ENCODE measurements at places on chromosomes 6 and 20.
A peak's percentile ranks its signal among the peaks of the same experiment; 100 is the strongest.

DNA sequence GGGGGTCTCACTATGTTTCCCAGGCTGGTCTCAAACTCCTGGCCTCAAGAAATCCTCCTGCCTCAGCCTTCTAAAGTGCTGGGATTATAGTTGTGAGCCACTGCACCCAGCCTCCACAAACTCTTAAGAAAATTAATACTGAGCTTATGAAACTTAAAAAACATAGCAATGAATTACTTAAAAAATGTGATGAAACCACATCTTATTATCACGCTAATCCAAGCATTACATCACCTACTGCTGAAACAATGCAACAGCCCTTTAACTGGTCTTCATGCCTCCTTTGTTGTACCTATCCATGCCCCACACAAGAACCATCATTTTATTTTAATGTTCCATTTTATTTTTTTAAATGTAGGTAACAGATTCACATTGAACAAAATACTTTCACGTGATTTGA lies 24.9 kb downstream of the SESN1 start:
- no peak for DNase-seq

- DNase-seq, result peak; percentile 77
Measured at GRCh38 chr6:49551078-49551865, 804 bp downstream of the C6orf141 start.

- DNase-seq, result no peak
Measured at GRCh38 chr6:157652601-157653363, 170.3 kb upstream of the SNX9 start.

GRCh38 chr6:105121981-105122380 lies 57.8 kb downstream of the POPDC3 start:
- no peak for DNase-seq

DNA sequence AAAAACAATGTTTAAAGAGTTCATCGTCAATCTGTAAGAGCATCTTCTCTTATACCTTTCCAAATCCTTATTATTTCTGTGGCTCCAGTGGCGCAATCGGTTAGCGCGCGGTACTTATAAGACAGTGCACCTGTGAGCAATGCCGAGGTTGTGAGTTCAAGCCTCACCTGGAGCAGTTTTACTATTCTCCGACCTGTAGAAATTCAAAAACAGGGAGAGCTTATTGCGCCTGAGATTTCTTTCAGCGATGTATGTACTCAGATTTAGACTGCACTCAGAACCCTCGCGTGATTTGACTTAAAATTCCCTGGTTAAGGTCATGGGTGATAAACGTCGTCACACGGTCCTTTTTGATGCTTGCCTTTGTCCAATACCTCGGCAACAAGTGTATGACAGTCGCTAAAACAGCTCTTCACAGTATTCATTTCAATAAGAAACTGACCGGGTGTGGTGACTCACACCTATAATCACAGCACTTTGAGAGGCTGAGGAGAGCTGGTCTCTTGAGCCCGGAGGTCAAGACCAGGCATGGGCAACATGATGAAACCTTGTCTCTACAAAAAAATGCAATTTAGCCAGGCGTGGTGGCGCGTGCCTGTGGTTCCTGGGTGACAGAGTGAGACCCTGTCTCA lies 11.9 kb downstream of the GPX5 start:
- no peak for DNase-seq

DNA sequence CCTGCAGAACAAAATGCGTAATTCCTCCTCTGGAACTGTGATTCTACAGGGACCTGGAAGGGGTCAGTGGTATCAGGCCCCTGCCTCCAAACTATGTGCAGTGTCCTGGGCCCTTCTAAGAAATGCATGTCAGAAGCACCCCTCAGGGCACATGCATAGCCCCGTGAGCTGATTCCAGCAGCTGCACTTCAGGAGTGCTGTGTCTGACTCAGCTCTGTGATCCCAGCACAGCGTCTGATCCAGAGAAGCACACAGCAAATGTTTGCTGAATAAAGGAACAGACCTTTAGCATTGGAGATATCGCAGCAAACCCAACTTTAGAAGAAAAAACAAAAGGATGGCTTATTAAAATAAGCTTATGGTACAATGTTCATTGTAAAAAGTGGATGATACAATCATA lies 15.8 kb upstream of the MAFB start:
- DNase-seq, result no peak

GRCh38 chr20:13101276-13101675 lies 92.5 kb downstream of the SPTLC3 start:
- DNase-seq, result no peak

DNA sequence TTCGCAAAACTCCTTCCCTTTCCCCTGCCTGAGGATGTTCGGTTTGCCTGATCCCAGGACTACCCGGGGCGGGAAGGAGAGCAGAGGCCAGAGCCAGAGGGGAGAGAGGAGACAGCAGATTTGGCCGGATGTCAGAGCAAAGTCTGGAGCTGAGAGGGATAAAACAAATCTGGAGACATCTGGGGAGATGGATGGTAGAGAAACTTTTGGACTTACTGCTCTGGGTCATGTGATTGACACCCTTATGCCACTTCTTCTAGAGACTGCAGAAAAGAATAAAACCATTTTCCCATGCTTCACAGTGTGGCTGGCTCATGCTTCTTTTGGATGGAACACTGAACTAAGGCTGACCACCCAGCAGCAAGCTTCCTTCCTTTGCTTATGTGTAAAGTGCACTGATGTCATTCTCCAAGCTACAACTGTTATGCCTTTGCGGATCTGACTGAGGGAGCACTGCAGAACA lies 174.7 kb downstream of the FOXC1 start:
- DNase-seq, result no peak

- DNase-seq, result no peak
Measured at GRCh38 chr6:48136856-48137255, 25.9 kb upstream of the PTCHD4 start.

DNA sequence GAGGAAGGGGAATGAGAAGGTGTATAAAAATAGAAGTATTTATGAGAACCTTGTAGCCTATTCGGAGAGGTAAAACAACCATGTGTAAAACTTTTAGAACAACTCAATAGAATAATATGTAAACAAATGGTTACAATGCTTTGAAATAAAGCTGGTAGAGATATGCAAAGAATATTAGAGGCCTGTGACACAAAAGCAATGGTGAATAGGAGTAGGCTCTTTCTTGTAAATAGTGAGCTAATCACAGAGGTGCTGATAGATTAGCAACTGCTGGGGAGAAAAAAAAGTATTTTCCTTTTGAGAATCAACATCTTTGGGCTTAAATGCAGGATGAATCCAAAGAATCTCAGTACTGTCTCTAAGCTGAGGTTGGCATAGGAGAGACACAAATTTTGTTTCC lies 7.0 kb downstream of the TMEM200A start:
- DNase-seq, result no peak

DNA sequence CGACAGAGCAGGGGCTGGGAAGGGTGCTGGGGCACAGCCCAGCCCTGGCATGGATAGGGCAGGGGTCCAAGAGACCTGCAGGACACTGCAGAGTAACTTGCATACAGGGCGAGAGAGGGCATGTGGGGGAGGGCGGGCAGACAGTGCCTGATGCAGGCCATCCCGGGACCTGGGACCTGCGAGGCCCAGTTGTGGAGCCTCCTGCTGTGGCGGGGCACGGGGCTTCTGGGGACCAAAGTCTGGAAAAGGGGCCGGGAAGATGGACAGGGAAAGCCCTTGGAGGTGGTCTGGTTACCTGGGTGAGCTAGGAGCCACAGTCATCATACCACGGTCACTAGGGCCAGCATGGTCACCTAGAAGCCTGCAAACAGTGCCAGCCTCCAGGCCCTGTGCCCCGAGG lies 412 bp upstream of the TUBB1 start:
- no peak for DNase-seq

DNA sequence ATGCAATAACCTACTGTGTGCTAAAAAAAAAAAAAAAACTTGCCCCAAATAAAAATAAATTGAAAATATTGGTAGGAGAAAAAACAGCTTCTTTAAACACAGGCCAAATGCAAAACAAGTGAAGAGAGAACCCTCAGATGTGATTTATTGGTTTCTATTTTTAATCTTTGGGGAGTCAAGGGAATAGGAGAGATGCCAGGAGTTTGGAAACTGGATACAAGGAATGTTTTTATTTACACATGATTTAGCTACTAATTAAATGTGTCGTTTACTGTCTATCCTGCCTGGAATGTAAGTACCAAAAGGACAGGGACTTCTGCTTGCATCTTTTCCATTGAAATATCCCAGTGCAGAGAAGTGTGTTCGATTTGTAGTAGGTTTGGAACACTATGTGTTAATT lies 810.7 kb downstream of the MAFB start:
- no peak for DNase-seq

- DNase-seq, result no peak
Measured at GRCh38 chr20:45300961-45301360, 5.7 kb upstream of the RBPJL start.

- no peak for DNase-seq
Measured at GRCh38 chr20:38754924-38755323, 6.7 kb downstream of the ACTR5 start.

Measured in retina (tissue), 1 donor.